ENCODE measurements at places on chromosomes 4 and X.

GRCh38 chrX:9644335-9644734 is 121.3 kb downstream of the GPR143 start:
- DNase-seq: no peak

- DNase-seq: no peak
These were observed 29.9 kb downstream of the DOK7 start for GRCh38 chr4:3492741-3493719.

DNA sequence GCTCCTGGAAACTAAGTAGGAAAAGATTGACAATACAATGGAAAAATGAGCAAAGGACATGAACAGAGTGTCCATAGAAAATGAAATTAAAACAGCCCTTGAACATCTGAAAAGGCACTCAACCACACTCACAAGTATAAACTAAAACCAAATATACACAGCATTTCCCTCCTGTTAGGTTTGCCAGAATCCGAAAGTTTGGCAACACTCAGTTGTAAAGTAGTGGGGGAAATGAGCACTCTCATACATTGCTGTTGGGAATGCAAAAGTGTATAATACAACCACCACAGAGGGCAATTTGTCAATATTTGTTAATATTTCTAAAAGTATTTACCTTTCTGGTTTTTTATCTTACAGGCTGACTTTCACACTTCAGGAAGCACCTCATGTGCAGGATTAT is 84.2 kb upstream of the TMEM164 start:
- DNase-seq: no peak

DNA sequence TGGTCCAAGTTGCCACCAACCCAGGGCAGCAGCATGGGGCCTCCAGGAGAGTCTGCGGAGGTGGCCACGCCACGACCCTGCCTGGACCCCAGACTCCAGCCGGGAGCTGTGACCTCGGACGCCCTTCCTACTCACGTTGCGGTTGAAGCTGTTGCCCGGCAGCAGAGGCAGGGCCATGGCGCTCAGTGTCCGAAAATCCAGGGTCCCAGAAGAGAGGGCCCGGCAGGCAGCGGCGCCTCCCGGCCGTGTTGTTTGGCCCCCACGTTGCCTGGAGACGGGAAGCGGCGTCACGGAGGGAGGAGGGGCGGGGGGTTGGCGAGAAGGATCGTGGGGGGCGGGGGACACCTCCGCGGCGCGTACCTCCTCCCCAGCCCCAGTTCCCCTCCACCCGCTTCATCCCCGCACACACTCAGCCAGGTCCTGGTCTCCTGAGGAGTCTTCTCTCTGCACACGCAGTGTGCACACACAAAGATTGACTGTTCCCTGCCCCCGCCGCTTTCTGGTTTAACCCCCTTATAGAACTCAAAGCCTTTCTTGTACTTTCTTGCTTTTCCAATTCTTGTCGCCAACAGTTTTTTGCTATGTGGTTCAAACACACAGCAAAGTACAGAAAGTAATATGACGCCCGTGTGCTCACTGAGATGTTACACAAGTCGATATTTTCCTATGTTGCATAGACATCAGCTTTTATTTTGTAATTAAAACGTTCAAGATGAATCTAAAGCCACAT is at the start of gene EFHC2:
TSS of gene EFHC2 (minus strand) at position 261 of the 730 bp plus-strand sequence. CDS start at position 177, 84 bp downstream.
- peak; percentile 75 for DNase-seq

DNA sequence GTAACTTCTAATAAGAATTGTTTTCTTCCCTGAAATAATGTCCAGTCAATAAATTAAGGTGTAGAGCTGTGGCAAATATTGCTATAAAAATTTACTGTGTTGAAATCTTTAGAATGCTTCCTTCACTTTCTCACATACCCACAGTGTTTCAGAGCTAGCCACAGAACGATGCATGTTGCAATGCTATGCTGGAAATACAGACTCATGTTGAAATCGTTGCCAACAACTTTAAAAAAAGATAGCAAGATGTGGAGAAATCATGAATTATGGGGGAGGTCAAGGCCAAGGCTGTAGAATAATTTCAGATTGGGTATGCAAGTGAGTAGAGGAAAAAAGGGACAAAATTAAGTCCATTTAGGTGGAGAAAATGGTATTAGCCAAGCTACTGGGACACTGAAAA is 204.8 kb downstream of the VEGFC start:
- DNase-seq: no peak

GRCh38 chr4:56315543-56315942 is 71.7 kb downstream of the AASDH start:
- DNase-seq: no peak

- no peak for DNase-seq
These were observed 1.2 kb upstream of the CCNG2 start for GRCh38 chr4:77155631-77156452.

- DNase-seq: no peak
These were observed 13.8 kb upstream of the MXD4 start for GRCh38 chr4:2275546-2276251.

- DNase-seq: no peak
These were observed 156.2 kb upstream of the PSAPL1 start for GRCh38 chr4:7590899-7591298.

DNA sequence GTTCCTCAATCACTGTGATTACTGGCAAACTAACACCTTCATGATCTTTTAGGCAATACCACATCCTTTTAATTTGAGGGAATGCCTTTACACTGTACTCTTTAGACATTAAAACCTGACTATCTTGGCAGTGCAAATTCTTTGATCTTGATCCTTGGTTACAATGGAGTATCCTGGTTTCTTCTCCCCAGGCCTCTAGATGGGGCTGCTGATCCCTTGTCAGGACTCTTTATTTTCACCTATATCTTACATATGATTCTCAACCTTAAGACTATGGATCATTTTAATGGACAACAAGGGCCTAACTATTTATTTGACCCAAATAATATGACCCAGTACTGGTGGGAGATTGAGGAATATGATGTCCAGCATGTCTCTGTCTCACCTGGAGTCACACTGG is 1005.5 kb upstream of the INTU start:
- DNase-seq: no peak

DNA sequence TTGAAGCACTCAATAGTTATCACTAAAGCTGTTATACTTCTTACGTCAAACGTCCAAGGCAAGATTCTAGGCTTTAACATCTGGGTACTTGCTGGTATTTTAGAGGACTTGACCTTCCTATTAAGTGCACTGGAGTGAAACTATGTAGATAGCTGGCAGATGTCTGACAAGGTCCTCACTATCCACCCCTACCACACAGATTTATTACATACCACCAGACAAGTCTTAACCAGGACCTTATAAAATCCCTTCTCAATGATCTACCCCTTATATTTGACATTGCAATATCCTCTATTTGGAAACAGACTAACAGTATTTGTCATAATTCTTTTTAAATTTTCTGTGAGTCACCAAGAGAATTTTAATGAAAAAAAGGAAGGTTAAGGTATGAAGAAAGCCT is 78.8 kb downstream of the PDGFC start:
- no peak for DNase-seq

GRCh38 chr4:175671491-175671934 is 140.6 kb downstream of the GPM6A start:
- DNase-seq: no peak
